CD14-positive monocyte (primary cell): ENCODE measurements at places on chromosomes 3 and 15.
A peak's percentile ranks its signal among the peaks of the same experiment; 100 is the strongest.

DNA sequence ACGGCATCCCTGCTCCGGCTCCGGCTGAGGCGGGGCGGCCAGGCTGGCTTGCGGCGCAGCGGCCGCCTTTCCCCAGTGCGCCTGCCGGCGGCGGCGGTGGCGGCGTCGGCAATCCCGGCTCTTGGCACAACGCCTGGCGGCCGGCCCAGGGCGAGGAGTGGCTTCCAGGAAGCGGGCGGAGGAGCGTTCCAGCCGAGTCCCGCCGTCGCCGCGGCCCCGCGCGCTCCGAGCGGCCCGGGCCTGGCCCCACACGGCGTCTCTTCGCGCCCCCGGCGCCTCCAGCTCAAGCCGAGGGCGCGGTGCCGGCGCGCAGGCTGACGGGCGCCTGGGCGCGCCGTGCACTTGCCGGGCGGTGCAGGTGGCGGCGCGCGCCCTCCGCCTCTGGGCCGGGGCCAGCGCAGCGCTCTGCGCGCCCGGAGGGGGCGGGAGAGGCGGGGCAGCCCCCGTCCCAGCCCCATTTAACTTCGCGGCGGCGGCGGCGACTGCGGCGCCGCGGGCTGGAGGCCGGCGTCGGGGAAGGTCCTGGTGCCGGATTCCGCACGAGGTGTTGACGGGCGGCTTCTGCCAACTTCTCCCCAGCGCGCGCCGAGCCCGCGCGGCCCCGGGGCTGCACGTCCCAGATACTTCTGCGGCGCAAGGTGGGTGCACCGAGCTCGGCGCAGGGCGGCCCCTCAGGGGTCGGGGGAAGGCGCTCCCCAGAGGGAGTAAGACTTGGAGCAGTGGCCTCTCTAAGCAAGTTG, at the start of gene ADAMTSL3:
ADAMTSL3 (plus strand) TSS at position 485 of the 740 bp plus-strand sequence. CDS start 1,639 bp downstream, outside the sequence.
- DNase-seq: no peak

GRCh38 chr15:64092864-64093626, 593 bp downstream of the CIAO2A start:
- peak; percentile 43 for DNase-seq

DNA sequence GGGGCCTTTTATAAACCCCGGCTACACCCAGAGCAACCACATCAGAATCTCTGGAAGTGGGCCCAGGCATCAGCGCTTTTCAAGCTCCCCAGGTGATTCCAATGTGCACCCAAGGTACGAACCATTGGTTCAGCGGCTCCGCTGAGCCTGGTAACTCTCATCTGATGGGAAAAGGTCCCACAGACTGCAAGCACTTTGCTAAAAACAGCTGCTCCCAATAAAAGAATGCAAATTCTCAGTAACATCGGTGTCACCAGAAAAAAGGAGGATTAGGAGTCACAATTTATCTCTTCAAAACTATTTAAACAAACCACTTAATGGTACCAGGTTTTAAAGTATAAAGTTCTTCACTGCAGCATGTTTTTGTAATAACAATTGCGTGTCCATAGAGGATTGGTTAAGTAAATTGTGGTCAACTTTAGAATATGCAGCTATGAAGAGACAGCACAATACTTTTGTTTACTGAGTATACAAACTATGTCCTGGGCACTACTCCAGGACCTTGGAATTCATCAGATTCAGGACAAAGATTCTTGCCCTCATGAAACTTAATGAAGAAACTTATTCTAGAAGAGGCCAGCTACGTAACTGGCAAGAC, 660.7 kb upstream of the ADAMTS9 start:
- no peak for DNase-seq

GRCh38 chr3:99999536-99999935, 114.8 kb downstream of the FILIP1L start:
- no peak for DNase-seq

DNA sequence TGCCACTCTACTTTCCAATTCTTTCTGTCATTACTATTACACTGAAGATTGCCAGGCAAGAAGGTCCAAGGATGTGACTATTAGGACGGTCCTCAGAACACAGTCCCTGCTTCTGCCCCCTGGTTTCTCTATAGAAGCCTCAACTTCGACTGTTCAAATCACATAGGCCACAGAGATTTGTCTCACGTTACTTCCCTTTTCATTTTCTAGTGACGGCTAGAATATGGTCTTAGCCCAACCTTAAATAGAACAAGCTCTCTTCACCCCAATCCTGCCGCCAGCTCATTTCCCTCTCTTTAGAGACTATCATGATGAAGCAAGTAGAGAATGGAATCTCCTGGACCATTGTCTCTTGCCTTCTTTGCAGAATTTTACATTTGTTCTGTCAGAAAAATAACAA, 84.9 kb downstream of the TIGIT start:
- DNase-seq: no peak

DNA sequence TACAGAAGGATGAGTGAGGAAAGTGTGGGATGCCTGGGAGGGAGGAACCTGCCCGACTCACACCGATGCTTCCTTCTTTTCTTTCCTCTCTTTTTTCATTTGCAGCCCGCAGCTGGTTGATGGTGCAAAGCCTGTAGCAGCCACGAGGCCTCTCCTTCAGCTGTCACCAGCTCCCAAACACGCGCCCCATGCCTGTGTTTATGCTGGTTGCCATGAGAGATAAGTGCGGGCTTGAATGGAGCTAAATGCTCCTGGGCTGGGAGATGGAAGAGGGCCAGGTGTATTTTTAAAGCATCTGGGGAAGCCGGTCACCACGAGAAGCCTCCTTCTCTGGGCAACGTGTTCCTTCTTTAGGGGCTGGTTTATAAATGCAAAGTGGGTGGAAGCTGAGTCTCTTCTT, 9.3 kb downstream of the COLQ start:
- DNase-seq: no peak

GRCh38 chr3:4799266-4800256, 179.7 kb upstream of the BHLHE40 start:
- DNase-seq: no peak

DNA sequence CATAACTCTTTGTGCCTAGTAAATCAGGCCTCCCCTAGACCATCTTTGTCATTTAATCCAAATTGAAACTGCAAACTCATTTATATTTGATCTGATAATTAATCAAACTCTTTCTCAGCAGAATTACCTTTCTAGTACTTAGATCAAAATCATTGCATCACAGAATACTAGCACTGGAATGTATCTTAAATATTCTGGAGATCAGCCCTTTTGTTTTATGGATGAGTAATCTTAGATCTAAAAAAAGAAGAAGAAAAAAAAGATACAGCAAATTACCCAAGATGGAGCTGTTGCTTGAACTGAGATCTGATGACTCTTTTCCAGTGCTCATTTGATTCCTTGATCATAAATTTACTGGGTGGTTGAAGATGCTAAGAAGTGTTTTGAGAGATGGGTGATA, 47.9 kb downstream of the NAALADL2 start:
- DNase-seq: no peak

GRCh38 chr3:184145111-184145524, 10.0 kb downstream of the EIF2B5 start:
- no peak for DNase-seq

- DNase-seq: no peak
Measured at GRCh38 chr3:58175437-58176184, 35.2 kb downstream of the DNASE1L3 start.

- no peak for DNase-seq
Measured at GRCh38 chr3:58062472-58062871, 54.2 kb downstream of the FLNB start.

- no peak for DNase-seq
Measured at GRCh38 chr15:64747578-64747977, 27.8 kb downstream of the RBPMS2 start.

DNA sequence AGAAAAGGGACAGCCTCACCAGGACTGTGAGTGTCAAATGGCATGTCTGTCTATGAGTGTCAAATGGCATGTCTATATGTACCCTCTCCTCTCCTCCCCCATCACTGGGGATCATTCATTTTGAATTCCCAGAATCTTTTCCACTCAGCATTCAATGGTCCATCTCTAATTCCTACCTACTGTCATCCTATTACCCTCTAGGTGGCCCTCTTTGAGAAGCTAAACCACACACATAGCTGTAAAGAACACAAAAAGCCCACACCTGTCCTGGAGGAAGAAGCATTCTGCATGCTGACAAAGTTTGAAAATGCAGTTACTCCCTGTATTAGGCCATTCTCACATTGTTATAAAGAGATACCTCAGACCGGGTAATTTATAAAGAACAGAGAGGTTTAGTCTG, 46.2 kb upstream of the PYDC2 start:
- DNase-seq: no peak

- DNase-seq: no peak
Measured at GRCh38 chr3:102460579-102460978, 25.8 kb downstream of the ZPLD1 start.

DNA sequence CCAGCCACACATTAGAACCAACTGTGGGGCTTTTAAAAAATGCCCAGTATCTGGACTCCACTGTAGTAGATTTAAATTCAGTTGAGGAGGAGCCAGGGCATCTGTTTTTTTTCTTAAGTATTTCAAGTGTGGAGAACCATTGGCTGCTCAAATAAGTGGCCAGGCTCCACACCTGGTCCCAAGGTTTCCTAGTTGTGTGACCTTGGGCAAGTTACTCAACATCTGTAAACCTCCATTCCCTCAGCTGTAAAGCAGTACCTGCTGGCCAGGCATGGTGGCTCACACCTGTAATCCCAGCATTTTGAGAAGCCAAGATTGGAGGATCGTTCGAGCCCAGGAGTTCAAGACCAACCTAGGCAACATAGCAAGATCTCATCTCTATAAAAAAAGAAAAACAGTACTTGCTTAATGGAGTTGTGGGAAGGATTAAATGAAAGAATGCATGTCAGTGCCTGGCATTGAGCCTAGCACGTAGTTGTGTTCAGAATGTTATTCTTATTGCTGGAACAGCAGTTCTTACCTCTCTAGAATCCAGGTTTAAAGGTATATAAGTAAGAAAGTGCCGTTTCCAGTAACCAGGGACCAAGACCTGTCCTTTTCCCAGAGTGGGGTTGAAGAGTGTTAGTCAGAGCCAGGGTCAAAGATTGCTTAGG, 2.0 kb downstream of the PPP1R14D start:
- no peak for DNase-seq

DNA sequence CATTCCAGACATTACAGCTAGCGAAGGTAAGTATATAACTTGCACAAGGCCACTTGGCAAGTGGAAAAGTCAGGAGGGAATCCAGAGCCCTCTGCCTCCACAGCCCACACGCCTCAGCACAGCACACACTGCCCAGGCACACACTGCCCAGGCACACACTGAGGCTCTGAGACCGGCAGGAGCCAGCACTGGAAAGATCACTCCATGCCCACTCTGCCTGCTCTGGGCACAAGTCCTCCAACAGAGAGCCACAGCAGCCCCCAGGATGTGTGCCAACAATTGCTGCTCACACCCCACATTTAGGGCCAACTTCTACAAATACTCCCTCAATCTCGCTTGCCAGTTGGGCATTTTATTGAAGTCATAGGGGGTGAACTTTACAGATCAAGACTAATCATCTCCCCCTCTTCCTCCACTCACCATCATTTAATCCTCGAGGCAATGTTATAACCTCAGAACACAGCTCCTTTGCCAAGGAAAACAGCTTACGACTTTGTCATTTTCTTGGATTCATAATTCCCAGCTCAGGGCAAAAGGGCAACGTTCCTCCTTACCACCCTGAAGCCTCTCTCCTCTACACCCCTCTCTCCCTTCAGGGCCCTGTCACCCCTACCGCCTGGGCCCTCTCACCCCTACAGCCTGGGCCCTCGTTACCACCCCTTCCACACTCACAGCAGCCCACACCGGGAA, 53.0 kb upstream of the TPM1 start:
- DNase-seq: no peak

GRCh38 chr3:159824333-159824732, 164.3 kb upstream of the IL12A start:
- DNase-seq: no peak

GRCh38 chr3:111668888-111669488, 73.8 kb upstream of the ZBED2 start:
- DNase-seq: peak; percentile 55
